Fibroblast of gingiva (primary cell): ENCODE measurements at places on chromosomes 12 and 14.
A peak's percentile ranks its signal among the peaks of the same experiment; 100 is the strongest.

DNA sequence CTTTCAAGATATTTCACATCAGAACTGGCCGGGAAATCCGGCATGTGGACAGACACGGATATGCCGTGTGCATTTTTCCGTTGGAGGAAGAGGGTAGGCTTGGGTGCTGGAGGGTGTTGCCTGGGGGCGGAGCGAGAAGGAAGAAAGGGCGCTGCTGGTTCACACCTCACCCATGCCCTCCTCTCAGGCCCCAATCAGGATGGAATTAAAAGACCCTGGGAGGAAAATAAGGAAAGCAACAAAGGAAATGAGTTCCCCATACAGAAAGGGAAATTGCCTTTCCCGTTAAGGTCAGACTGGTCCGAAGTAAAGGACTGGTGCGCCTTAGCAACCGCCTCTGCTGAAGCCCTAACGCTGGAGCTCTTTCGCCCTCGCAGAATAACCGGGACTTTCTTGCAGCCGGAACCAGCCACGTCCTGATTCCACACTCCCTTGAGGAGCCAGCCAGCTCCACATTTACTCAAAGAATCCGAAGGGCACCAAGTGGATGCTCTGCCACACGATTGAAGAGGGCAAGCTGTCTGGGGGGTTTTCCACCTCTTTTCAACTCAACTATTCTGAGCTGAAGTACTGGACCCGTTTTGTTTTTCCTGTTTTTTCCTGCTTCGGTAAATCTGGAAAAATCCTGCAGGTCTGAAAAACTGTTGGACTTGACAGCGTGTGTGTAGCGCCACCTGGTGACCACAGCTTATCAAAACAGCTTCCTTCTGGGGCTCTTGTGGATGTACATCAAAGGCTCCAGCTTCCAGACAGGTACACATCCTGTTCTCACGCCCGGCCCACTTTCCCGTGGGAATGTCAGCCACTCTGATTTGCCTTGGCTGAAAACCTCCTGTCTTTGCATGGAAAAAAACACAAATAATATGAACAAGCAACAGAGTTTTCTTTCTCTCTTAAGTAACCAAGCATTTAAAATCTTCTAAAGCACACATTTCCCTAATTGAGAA is 37.6 kb upstream of the BCL2L14 start:
- DNase-seq = peak; percentile 72

DNA sequence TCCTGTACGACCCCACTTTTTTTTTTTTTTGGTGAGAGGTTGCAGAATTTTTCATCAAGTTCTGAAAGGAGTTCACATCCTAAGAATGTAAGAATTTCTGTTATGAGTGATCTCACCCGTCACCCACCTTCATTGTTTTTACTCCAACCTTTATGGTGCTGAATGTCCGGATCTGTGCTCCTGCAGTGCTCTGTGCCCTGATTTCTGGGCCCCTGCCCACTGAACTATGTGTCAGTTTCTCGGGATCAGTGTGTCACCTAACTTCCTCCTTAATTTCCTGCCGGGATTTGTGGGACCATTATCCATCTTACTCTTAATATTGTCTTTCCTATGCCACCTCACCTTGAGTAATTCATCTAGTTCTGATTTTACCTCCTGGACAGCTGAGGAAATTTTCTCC is 11.6 kb downstream of the RASSF8 start:
- DNase-seq = no peak

DNA sequence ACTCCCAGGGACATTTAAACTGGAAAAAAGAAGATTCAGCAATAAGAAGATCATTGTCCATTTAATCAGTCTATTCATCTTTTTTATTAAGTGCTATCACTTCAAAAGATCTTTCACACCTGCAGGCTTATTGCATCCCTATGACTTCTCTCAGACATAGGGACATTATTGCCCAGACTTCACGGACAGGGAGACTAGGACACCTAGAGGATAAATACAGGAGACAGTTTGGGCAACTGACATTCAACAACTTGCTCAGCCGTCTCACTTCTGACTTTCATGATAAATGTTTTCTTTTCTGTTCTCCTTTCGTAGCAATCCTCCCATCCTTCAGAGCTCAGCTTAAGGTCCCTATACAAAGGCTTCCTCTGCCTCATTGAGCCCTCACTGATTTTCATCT is 84.3 kb downstream of the TMEM30B start:
- DNase-seq = no peak

DNA sequence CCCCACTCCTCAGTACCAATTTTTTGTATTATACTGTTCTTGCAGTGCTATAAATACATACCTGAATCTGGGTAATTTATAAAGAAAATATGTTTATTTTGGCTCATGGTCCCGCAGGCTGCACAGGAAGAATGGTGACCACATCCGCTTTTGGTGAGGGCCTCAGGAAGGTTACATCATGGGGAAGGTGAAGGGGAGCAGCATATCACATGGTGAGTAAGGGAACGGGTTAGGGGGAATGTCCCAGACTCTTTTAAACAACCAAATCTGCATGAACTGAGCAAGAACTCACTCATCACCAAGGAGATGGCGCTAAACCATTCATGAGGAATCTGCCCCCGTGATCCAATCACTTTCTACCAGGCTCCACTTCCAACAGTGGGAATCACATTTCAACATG is 40.0 kb downstream of the OSBPL8 start:
- DNase-seq = no peak

GRCh38 chr14:76313852-76314251 is 62.1 kb upstream of the ESRRB start:
- no peak for DNase-seq

DNA sequence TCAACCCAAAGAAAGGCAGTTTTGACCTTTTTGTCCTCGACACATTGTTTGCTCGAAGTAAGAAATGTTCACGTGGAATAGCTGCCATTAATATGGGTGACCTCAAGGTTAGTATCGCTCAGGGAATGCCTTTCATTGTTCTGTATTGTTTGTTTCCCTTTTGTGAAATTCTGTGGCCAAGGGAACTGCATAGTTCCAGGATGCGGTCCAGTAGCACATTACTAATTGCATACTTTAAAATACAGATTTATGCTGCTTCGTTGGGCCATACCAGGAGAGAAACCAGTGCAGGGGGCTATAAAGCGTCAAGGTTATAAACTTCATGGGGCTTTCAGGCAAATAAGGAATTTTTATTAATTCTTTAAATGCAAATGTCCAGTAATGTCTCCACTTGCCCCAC is 73.3 kb upstream of the USP44 start:
- peak; percentile 39 for DNase-seq

DNA sequence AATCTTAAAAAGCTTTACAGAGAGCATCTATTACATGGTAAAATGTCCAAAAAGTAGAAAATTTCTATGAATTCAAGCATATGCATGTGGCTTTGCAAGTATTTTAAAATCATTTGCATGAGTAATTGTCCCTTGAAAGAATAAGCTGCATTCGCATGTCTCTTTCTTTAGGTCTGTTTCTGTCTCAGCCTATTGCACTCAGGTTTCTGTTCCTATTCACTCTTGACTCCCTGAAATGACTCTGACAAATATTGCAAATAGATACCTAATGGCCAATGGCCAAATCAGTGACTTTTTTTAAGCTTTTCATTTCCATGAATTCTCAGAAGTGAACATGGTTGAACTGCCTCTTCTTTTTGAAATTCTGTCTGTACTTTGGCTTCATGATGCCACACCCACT is 6.4 kb upstream of the TTC8 start:
- no peak for DNase-seq

GRCh38 chr12:66013224-66013623 is 117.3 kb downstream of the LLPH start:
- no peak for DNase-seq

DNA sequence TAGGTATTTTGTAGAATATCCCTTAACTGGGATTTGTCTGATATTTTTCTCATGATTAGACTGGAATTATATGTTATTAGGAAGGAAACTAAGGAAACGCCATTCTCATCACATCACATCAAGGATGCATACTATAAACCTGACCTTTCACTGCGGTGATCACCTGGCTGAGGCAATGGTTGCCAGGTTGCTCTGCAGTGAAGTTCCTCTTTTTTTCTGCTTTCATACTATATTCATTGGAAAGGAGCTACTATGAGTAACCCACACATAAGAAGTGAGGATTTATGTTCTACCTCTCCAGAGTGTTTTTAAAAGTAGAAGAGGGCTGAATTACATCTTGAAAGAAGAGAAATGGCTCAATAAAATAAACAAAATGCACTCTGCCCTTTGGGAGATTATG is 31.0 kb upstream of the GRIP1 start:
- no peak for DNase-seq

GRCh38 chr12:104670439-104671408 is 214.0 kb downstream of the CHST11 start:
- no peak for DNase-seq

GRCh38 chr14:58121530-58122186 is 30.4 kb downstream of the ARMH4 start:
- no peak for DNase-seq

DNA sequence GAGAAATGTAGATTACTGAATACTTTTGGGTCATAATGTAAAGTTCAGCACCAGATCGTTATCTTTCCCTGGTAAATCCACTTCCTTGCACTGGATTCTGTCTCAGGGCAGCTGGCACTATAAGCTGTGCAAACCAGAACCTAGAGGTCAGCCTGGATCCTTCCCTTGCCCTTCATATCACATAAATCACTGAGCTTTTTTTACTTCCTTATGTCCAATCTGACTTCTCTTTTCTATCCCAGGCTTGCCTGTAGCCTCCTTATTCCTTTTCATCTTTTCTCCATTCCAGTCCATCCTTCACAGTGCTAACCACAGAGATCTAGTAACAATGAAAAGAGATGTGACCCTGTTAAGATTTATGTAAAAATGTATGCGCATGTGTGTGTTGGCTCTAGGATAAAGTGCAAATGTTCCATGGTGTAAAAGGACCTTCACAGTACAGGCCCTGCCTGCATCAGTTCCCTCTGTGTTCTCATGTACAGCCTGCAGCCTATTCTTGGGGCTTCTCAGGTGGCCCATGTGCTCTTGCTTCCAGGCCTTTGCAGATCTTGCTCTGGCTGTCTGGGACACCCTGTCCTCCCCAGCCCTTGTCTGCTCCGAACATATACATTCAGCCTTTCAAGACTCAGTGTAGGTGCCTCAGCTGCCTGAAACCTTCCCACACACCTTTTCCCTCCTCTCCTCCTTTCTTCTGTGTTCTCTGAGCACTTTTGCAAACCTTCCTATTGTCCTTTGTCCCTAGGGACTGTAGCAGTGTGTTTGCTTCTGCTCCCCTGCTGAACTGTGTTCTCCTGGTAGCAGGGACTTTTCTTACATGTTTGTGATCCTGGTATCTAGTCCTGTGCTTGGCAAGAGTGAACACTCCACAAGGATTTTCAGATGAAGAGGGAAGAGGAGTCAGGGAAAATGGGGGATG is 30.0 kb downstream of the PELI2 start:
- DNase-seq = no peak

DNA sequence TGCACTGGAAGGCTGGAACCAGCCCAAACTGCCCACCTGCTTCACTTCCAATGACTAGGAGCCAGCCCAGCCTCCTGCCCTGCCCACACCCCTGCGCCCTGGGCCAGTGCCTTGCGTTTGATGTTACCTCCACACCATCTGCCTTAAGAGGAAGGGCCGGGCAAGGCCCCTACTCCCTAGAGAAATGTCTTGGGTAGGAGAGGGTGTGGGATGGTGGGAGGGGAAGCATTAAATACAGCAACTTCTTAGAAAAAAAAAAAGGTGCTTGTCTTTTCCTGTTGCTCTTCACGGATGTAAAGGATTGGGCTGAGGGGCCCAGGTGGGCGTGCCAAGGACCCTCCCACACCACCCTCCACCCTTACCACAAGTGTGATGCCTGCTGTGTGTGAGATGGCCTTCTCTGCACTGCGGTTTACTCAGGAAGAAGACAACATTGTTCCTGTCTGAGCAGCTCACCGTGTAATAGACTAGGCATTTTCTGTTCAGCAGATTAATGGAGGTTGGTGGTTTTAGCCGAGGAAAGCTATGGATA is 99.9 kb downstream of the NINJ2 start:
- DNase-seq = no peak

DNA sequence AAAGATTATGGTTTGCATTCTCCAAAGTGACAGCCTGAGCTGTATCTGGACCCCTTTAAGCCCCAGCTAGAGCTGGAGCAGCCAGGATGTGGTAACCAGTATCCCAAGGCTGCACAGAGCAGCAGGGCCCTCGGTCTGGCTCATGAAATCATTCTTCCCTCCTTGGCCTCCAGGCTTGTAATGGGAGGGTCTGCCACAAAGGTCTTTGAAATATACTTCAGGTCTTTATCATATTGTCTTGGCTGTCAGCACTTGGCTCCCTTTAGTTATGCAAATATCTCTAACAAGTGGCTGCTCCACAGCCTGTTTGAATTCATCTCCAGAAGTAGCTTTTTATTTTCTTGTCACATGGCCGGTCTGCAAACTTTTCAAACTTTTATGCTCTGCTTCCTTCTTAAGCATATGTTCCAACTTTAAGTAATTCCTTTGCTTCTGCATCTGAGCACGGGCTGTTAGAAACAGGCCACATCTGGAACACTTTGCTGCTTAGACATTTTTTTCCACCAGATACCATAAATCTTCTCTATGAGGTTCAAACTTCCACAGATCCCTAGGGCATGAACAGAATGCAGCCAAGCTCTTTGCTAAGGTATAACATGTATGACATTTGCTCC is 663.4 kb upstream of the MIS18BP1 start:
- DNase-seq = no peak

GRCh38 chr12:23209793-23210192 is 584.8 kb downstream of the ETNK1 start:
- DNase-seq = no peak

- no peak for DNase-seq
Measured at GRCh38 chr14:53126731-53127130, 26.4 kb downstream of the DDHD1 start.

DNA sequence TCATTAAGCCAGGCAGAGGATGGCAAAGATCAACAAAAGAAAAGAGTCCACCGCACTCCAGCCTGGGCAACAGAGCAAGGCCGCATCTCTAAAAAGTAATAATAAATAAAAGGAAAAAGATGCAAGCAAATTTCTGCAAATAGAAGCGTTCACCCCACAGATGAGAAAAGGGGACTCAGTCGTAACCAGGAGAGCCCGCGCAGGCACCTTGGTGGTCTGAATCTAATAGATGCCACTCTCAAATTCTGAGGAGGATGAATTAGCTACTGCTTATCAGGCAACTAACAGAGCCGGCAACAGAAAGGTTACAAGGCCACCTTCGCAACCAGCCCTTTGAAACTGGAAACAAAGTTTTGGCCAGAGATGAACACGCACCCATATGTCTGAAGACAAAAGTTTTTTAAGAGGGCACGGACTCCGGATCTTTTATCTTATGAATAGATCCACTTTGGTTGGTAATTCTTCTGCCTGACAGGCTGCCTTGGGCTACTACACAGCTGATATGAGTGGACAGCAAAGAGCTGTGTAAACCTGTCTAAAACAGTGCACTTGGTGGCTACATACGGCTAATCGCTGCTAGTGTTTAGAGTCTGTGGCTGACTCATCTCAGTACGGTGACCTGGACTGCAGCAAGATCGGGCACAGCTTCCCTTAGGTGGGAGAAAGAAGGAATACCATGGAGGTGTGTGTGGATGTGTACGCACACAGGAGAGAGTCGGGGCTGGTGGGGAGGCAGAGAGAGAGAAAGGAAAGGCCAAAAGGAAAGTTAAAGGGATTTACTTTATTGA is 32.9 kb upstream of the TTC7B start:
- DNase-seq = no peak

- DNase-seq = no peak
Measured at GRCh38 chr12:49792181-49792970, 35.8 kb downstream of the NCKAP5L start.

GRCh38 chr12:108117163-108117849 is 11.8 kb upstream of the WSCD2 start:
- no peak for DNase-seq
